ENCODE measurements at places on chromosomes 7 and 10.

GRCh38 chr10:71964098-71964742 lies at the start of gene CHST3:
TSS of gene CHST3 (plus strand) at chr10:71964395. CDS start at chr10:72005843, 41,448 bp downstream.
- DNase-seq = no peak

DNA sequence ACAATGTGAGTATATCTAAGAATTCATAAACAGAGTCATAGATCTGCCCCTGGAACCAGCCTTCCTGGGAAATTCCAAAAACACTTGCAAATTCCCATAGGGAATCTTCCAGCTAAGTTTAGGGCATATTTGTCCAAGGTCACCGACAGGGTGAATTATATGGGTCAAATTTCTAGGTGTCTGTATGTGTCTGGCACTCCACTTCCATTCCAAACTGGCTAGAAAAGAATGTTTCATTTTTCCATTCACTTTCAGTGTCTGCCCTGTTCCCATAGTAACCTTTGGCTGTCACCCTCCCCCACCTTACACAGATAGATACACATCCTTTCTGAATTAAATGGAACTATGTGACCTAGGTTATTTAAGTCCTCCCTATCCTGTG lies 230.9 kb downstream of the CREB5 start:
- no peak for DNase-seq

GRCh38 chr10:97573672-97574071 lies 1.1 kb downstream of the ANKRD2 start:
- no peak for DNase-seq

DNA sequence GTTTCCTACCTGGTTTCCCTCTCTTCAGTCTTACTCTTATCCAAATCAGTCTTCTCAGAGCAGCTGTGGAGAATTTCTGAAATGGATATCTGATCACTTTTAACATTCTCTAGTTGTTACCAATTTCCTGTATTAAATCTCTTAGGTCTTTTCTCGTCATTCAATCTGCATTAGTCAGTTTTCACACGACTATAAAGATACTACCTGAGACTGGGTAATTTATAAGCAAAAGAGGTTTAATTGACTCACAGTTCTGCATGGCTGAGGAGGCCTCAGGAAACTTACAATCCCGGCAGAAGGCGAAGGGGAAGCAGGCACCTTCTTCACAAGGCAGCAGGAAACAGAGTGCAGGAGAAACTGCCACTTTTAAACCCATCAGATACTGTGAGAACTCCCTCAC lies 444.8 kb downstream of the GATA3 start:
- no peak for DNase-seq

DNA sequence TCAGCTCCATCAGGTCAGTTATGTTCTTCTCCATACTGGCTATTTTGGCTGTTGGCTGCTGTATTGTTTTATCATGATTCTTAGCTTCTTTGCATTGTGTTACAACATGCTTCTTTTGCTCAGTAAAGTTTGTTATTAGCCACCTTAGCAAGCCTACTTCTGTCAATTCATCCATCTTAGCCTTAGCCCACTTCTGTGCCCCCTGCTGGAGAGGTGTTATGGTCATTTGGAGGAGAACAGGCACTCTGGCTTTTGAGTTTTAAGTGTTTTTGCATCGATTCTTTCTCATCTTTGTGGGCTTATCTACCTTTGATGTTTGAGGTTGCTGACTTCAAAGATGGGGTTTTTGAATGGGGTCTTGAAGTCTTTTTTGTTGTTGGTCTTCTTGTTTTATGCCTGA lies 204.6 kb upstream of the FOXP2 start:
- no peak for DNase-seq
